ENCODE measurements at places on chromosomes 5 and 9.

- no peak for DNase-seq
These were observed 4.5 kb downstream of the ANKRD55 start for GRCh38 chr5:56228631-56229030.

DNA sequence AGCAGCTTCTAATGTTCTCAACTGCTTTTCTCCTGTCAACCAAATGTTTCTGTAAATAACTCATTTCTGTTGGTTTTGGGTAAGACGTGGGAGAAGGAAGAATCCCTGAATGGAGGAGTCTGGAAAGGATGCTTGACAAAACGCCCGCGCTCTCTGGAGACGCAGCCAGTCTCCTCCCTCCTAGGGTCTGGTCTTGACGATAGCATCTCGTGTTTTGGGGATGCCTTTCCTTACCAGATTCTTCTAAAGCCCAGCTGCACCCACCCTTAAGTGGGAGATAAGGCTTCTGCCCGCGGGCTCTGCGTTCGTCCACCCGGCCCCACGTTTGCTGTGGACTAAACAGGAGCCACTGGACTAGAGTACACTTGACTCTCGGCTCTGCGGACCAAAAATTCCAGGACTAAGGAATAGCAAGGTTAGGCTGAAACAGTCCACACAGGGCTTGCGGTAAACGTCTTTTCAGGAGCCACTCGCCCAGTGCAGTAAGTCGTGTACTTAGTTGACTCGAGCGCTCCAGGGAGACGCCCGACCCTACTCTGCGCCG lies 491 bp upstream of the CTSL start:
- DNase-seq = no peak

DNA sequence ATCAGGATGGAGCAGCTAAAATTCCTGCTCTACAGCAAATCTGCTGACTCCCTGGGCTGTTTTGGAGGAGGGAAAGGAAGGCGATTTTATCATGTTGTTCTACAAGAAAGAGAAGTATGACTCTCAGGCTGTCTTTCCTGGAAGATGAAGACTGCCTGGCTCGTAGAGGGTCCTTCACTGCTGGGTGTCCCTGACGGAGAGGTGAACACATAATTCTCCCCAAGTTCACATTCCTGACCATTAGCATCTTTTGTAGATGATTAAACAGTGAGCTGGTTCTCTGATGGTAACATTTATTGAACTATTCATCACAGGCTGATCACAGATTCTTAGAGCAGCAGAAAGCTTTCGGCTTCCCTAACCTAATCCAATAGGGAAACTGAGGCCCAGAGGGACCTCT lies 212.4 kb upstream of the GLRA1 start:
- no peak for DNase-seq

DNA sequence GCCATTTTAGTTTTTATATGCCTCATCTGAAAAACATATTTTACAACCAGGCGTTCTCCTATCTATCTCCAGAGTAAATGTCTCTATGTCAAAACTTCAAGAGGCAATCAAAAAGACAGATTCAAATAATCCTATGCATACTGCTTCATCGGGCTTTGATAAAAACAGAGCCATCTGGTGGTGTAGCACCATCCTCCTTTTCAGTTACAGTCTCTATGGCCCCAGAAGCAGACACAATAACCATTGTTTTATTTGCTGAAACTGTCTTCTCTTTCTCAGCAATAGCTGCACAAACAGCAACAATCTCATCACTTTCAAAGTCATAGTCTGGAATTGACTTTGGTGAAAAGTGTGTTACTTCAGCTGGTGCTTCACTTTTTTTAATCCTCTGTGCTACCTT lies 36.3 kb downstream of the PTGER4 start:
- no peak for DNase-seq

DNA sequence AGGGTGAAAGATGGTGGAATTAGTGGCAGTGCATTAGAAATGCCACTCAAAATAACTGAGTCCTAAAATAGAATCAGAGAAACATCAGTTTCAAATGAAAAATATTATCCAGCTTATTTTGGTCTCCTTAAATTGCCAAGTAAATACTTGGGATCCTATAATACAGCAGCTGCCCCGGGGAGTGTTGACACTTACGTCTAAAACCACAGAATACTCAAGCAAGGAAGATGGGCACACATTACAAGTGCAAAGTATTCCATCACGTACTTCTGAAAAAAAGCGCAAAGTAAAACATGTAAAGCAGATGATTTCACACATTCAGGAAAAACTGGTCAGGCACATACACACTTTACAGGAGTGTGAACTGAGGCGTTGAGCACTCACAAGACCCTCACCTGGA lies 2.4 kb upstream of the ARHGEF37 start:
- no peak for DNase-seq

GRCh38 chr9:109351032-109351431 lies 30.2 kb upstream of the EPB41L4B start:
- DNase-seq = no peak

DNA sequence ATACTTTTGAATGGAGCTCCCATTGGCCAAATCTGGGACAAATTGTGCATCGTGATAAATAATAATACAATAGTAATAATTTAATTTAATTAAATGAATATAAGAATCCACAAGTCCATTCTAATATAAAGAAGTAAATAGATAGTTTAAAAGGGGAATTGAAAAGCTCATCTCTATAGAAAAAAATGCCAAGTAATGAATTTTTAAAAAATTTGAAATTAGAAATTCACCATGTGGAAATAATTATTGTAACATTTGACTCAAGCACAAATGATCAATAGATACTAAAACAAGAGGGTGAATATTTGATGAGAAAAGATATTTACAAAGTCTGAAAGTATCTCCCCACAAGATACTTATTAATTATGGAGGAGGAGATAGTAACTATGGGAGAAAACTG lies 467.4 kb downstream of the CETN3 start:
- DNase-seq = no peak

DNA sequence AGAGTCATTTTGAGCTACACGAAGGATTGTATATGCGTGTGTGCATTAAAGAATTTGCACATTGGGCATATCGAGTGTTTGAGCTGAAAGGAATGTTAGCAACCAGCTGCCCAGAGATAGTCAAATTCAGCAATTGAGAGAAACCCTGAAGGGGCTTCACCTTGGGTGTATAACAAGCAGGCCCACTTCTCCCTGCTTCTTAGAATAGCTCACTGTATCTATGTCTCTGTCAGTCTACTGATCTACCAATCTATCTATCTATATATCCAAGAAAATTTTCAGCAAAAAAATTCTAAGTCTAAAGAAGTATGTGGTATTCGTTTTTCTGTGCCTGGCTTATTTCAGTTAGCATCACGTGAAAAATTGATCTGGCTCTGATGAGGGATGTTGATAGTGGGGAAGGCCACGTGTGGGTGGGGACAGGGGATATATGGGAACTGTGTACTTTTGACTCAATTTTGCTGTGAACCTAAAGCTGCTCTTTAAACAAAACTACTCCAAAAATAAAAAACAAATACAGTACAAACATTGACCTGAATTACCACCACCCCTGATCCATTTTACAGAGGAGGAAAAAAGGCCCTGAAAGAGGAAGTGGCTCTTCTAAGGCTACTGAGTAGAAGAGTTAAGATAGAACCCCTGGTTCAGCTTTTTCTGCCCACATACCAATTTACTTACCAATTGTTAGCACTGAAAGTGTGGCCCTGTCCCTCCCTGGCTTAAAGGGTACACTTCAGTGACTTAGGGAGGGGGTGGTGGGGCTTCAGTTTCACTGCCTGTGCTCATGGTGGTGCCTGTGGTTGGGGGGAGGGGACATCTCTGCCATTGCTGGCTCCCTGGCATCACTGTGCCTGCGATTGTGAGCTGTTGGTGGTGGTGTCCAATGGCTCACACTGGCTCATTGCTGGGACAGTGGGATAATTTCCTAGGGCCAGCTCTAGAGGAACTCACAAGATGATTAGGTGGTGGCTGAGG lies 141.8 kb downstream of the DOCK2 start:
- DNase-seq = no peak

- DNase-seq = no peak
These were observed 50.8 kb downstream of the TSPAN17 start for GRCh38 chr5:176697934-176698538.

DNA sequence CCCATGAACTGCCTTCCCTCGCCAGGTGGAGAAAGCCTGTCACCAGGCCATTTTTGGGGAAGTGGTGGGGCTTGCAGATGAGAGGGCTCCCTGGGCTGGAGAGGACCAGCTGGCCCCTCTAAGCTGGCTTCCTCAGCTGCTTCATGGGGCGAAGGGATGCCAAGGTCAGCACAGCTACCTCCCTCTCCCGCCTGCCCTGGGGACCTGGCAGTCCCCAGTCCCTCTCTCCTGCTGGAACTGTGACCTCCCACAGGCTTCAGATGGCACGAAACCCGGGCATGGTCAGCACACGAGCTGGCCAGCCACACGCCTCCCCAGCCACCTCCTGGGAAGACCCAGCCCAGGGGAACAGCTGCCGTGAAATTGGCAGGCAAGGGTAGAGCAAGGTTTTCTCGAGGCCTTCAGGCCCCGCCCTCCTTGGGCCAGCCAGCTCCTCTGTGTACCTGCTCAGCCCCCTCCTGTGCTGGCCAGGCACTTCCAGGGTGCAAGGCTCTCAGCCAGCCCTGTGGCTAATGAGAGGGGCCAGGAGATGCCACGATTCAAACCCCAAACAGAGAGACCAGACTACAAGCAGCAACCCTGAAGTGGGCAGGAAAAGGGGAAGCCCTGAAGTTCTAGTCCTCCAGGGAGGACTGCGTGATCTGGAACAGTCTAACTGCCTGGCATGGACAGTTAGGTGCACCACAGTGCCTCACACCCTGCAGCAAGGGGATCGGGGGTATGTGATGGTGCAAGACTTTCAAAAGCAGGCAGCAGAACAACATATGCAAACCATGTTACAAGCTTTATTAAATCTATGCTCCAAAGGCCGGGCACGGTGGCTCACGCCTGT lies 12.9 kb downstream of the PLPP7 start:
- DNase-seq = no peak

DNA sequence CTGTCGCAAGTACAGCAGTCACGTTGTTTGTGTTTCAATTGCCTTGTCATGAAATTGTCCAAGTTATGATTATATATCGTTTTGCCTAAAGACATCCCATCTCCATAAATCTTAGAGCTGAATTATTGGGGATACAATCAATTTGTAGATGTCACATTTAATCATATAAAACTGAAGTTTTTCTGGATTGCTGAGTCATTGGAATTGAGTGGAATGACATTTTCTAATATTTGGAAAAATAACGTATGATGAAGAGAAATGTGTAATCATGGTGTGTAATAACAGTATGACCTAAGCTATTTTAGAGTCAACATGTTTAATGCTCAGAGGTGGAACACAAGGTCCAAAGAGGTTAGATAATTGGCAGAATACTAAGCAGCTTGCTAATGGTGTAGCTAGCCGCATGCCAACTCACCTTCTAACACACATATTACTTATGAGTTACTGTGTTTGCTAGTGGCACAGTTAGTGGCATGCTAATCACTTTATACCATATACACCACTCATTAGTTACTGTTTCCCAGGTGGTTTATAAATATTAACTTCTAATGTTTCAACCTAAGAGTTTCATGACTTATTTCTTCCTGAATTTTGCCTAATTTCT lies 473.1 kb upstream of the GRAMD2B start:
- DNase-seq = no peak

DNA sequence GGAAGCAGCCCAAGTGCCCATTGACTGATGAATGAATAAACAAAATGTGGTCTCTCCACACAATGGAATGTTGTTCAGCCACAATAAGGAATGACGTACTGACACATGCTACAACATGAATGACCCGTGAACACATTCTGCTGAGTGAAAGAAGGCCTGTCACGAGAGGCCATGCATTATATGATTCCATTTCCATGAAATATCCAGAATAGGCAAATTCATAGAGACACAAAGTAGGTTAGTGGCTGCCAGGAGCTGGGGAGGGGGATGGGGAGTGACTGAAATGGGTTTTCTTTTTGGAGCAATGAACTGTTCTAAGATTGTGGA lies 41.4 kb downstream of the BICD2 start:
- DNase-seq = no peak

DNA sequence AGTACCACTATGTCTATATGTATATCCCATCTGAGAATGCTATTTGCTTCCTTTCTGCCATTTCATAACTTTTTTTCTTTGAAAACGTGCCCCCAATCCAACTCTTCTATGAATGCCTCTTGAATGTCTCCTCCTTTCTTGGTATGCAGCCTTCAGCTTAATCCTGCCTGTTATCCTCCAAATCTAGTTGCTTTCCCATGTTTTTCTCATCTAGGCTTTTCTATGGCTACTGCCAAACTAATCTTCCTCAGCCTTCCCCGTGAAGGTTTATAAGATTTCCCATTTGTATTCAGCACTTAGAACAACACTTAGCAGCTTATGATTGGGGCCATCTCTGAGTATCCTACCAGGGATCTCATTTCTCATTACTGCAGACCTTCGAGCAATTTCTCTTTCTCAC lies 2.5 kb downstream of the TGFBR1 start:
- DNase-seq = no peak

GRCh38 chr5:131550606-131551005 lies 84.4 kb downstream of the RAPGEF6 start:
- no peak for DNase-seq

- no peak for DNase-seq
These were observed 334.7 kb downstream of the ACTL7B start for GRCh38 chr9:108521063-108521590.

- no peak for DNase-seq
These were observed 28.8 kb upstream of the PLIN2 start for GRCh38 chr9:19156026-19156474.

DNA sequence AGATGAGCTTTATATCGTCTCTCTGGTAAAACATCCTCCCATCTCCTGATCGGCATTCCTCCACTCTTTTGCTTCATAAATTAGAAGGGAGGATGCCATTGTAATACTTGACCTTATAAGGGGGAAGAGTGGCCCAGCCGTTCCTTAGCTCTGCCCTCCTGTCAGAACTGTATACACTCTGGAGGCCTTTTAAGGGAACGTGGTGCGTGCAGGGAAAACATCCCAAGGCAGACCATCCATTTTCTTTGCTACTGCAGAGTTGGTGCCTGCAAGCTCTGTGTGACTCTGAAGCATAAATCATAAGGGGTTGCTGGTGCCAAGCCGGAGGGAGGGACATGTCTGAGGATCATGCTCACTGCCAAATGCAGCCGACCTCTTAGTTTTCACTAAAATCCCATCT lies 90.4 kb downstream of the PGM5 start:
- no peak for DNase-seq

GRCh38 chr9:126420135-126420534 lies 93.5 kb downstream of the MVB12B start:
- DNase-seq = no peak

DNA sequence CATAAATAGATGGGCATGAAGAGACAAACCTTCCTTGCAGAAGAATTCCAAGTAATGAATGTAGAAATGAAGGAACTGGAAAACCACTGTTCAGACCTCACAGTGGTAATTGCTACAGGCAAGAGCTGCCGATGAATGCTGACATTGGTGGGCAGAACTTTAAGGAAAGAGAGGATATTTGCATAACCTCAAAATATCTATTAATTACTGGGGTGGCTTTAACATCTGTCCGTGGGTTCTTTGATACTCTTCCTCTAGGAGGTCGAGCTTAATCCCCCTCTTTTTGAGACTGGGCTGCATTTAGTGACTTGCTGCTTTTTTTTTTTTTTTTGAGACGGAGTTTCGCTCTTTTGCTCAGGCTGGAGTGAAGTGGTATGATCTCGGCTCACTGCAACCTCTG lies 34.7 kb downstream of the LAMC3 start:
- DNase-seq = no peak

Measured in omental fat pad (tissue), 4 donors.